ENCODE measurements at places on chromosomes 2 and 18. TPM values are rescaled to one million over a fixed set of nuclear protein-coding genes. Genes with fewer than 3 reads are reported as not detected.
A peak's percentile ranks its signal among the peaks of the same experiment; 100 is the strongest.

The NT5DC4 gene
- polyA plus RNA-seq, result 0.04 TPM

DNA sequence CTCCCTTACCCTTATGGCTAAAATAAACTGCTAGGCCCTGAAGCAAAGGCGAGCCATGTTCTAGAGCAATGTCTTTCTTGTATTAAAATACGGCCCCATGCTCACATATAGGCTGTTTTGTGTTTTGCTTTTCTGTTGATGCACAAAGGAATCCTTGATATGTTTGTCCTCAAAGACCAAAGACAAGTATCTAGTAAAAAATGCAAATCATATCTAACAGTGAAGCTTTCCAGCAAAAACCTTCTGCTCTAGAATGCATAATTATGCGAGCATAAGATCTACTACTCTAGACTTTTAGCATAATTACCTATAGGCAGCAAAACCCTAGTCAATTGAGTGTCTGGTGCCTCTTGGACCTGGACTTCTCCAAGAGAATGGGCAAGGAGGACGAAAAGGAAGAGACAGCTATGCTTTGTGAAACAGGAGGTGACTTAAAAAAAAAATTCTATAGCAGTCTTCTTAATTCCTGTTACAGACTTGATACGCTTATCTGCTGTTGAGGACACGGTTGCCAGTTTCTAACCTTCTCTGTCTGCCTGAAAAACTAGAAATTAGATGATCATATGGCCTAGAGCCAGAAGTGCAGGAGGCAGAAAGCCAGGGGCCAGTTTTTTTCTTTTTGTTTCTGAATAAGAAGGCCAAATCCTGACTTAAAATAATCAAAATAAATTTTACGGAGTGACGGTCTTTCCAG lies 1.5 kb upstream of the AMMECR1L start:
- peak overlapping the region; percentile 46 for H3K27ac ChIP-seq
- DNase-seq, result peak; percentile 19
- peaks cover 9% of the 10 kb centered on the region for H3K36me3 ChIP-seq
- H3K4me1 ChIP-seq, result peaks cover 21% of the 10 kb centered on the region
- H3K27me3 ChIP-seq, result no peaks in the 10 kb centered on the region
- no peak overlapping the region for H3K4me3 ChIP-seq

- no peaks in the 10 kb centered on the region for H3K4me1 ChIP-seq
- no peaks in the 10 kb centered on the region for H3K27me3 ChIP-seq
- H3K27ac ChIP-seq, result no peak overlapping the region
- no peak overlapping the region for H3K4me3 ChIP-seq
These were observed 25.3 kb downstream of the LCLAT1 start for GRCh38 chr2:30472326-30472725.

- no peaks in the 10 kb centered on the region for H3K27me3 ChIP-seq
- no peak overlapping the region for H3K4me3 ChIP-seq
- H3K27ac ChIP-seq, result no peak overlapping the region
- no peaks in the 10 kb centered on the region for H3K36me3 ChIP-seq
These were observed 46.6 kb upstream of the HPCAL1 start for GRCh38 chr2:10256031-10256514.

DNA sequence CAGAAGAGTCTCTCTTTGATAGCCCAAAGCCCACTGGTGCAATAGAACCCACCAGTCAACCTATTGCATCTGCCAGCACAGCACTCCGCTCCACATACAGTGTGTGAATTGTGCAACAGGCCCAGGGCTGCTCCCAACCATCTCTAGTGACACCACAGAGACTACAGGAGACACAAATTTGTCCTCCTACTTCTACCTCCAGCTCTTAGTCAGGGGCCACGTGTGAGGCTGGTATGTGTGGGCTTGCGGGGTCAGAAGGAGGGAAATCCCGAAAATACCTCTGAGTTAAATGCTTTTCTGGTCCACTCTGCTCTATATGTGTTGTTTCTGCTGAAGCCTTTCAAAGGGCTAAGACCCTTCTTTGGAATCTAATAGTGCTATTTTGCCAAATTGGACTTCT lies 18.0 kb downstream of the DGUOK start:
- no peak for DNase-seq
- peaks cover 17% of the 10 kb centered on the region for H3K36me3 ChIP-seq
- no peak overlapping the region for H3K27ac ChIP-seq
- no peak overlapping the region for H3K4me3 ChIP-seq
- H3K27me3 ChIP-seq, result no peaks in the 10 kb centered on the region
- no peaks in the 10 kb centered on the region for H3K4me1 ChIP-seq
